Caki2 (cell line): ENCODE measurements at places on chromosomes 13 and 19.

GRCh38 chr13:44365008-44365407 is 8.6 kb upstream of the SERP2 start:
- no peak for DNase-seq

GRCh38 chr13:80151016-80151415 is 189.9 kb downstream of the SPRY2 start:
- no peak for DNase-seq

DNA sequence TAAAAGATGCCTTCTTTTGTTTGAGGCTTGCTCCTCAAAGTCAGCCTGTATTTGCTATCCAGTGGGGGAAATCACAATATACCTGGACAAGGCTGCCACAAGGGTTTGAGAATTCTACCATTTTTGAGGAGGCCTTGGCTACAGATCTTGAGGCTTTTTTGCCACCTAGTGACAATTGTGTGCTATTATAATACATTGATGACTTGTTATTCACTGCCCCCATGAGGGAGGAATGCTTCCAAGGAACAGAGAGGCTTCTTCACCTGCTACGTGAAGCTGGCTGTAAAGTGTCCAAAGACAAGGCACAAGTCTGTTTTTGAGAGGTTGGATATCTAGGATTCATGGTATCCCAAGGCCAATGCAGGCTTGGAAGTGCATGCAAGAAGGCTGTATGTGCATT is 72.5 kb downstream of the ZNF708 start:
- no peak for DNase-seq

DNA sequence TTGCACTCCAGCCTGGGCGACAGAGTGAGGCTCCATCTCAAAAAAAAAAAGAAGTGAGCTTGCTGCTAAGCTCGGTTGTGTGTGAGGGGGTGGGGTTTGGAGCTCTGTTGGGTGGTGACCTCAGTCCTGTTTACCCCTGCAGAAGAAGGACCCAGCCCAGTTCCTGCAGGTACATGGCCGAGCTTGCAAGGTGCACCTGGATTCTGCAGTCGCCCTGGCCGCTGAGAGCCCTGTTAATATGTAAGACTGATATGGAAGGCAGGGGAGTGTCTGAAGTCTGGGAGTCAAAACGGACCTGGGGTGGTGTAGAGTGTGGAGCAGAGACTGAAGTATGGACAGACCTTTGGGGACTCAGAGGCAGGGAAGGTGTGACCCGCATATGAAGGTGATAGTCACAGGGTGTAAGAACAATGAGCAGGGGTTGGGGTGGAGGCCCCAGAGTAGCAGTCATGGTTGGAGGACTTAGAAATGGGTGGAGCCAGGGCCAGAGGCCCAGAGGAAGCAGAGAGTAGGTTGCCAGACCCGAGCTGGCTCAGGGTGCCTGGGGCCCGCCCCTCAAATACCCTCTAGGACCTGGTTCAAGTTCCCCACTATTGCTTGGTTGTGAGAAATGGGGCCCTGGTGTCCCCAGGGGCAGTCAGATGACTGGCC is 13.2 kb downstream of the CLASRP start:
- no peak for DNase-seq

GRCh38 chr13:94717916-94718315 is 5.6 kb upstream of the SOX21 start:
- no peak for DNase-seq

- DNase-seq: no peak
These were observed 25.7 kb upstream of the SHKBP1 start for GRCh38 chr19:40550951-40551350.

GRCh38 chr13:106916329-106916976 is 348.5 kb upstream of the ARGLU1 start:
- DNase-seq: no peak

- DNase-seq: no peak
These were observed 29.4 kb upstream of the PTPRS start for GRCh38 chr19:5369962-5370367.

DNA sequence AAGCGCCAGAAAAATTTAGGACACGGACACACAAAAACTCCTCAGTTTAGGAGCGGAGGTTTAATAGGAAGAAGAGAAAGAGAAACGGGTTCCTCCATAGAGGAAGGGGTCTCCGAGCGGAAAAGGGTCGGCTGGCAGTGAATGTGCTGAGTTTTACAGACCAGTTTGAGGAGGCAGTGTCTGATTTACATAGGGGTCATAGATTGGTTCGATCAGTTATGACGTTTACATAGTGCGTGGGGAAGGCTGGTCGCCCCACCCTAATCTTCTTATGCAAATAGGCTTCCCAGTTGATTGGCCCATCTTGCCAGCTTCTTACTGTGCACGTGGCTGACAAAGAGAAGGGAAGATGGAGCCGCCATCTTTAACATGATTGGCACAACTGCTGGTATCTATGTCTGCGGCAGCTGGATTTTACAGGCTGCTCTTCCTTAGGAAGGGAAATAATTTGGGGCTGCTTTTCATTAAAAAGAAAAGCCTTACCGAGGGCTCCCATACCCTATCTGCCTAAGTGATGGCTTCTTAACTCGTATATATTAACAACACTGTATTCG is 1.2 kb upstream of the ZNF225 start:
- DNase-seq: peak; percentile 81

- no peak for DNase-seq
These were observed 5.9 kb upstream of the HOMER3 start for GRCh38 chr19:18946918-18947317.

GRCh38 chr19:38015216-38015615 is 108.2 kb downstream of the SIPA1L3 start:
- no peak for DNase-seq

GRCh38 chr19:14369399-14370168 is 11.7 kb upstream of the ADGRE5 start:
- no peak for DNase-seq

- no peak for DNase-seq
These were observed 183.0 kb downstream of the STK24 start for GRCh38 chr13:98393873-98394272.

DNA sequence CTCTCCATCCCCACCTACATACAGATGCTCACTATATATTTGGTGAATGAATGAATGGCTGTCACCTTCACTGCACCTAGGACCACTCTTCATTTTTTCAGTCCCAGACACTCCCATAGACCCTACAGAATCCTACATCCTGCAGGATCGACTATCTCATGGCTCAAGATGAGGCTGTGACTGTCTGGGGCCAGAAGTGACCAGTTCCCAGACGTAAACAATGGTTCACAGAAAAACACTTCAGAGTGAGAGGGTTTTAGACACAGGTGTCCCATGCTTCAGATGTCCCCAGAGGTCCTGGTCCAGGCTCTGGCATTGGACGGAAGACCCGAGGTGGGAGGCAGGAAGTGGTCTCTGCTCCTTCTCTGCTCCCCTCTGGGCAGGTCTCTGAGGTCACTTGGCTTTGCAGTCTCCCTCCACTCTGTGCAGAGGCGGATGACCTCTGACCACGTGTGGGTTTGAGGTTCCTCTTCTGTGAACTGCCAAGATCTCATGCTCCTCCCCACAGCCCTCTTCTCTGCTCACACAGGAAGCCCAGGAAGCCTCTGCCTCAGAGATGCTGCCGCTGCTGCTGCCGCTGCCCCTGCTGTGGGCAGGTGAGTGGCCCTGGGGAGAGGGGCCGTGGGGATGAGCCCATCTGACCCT is 24.9 kb downstream of the SIGLEC7 start:
- DNase-seq: no peak

DNA sequence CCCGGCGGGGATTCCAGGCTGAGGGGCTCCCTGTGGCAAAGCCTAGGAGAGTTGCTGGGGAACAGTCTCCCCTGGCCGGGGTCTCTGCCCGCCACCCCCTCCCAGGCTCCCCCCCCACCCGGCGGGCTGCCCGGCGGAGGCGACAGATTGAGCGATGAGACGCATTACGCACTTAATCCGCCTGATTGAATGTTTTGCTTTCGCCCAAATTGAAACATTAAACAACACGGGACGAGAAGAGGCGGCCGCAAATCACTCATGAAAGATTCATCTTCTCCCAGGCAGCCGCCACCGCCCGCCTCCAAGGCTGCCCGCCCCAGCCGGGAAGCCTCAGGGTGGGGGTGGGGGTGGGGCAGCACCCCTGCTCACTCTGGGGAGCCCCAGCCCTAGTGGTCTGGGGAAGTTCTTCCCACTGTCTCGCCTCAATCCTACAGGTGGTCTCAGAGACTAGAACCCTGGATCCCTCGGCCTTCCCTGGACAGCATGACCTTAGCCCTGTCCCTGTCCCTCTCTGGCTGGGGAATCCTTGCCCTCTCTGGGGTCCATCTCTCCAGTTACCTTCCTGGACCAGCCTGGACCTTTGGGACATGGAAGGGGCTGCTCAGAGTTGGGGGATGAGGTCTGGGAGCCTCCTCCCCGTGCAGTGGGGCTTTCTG is 7.6 kb upstream of the ERFL start:
- DNase-seq: no peak

DNA sequence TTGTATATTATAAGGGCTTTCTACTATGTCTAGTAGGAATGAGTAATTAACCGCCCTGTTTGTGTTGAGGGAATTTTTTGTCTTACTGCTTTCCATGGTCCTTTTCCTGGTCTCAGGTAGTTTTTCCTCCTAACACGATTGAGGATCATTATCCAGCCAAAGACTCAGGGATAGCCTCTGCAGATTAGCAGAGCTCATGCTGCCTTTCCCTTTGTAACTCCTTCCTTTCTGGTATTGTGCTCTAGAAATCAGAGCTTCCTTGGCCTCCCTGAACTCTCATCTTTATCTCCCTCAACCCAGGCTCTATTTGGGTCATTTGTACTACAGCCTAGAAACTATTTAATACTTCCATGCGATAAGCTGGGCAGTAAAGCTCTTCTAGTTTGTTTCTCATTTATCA is 142.1 kb downstream of the PDS5B start:
- DNase-seq: no peak

GRCh38 chr19:13505761-13506470 is 363 bp downstream of the CACNA1A start:
- no peak for DNase-seq
